ENCODE measurements at places on chromosomes 1 and 21.

GRCh38 chr1:47179988-47180563 is 9.8 kb downstream of the PDZK1IP1 start:
- no peak for DNase-seq

GRCh38 chr1:181089017-181089675 is 646 bp downstream of the IER5 start:
- no peak for DNase-seq

GRCh38 chr1:229810961-229811360 is 184.9 kb downstream of the URB2 start:
- no peak for DNase-seq

DNA sequence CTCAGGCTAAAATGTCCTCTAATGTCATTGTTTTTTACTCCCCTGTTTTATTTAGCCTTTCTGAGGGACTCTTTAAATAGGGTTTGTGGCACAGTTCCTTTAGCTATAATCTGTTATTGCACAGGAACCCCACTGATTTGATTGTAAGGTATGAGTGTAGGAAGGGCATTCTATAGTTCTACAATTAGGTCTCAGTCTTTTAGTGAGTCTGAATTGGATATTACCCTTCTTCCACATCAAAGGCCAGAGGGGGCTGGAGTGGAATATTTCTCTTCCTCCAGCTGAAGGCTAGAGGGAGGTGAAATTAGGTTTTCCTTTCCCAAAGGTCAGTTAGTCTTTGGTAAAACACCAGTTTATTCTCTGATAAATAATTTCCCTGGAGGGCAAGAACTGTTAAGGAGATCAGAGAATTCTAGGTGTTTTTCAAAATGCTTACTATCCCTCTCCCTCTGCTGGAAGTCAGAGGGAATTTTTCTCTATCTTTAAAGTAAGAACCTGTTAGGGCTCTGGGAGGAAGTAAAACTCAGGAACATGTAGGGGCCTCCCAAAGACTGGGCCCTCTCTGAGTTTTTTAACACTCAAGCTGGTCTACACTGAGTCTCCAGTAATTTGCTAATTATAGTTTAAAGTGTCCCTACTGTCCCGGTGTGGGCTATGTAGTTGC is 176.3 kb upstream of the ZNHIT6 start:
- no peak for DNase-seq

DNA sequence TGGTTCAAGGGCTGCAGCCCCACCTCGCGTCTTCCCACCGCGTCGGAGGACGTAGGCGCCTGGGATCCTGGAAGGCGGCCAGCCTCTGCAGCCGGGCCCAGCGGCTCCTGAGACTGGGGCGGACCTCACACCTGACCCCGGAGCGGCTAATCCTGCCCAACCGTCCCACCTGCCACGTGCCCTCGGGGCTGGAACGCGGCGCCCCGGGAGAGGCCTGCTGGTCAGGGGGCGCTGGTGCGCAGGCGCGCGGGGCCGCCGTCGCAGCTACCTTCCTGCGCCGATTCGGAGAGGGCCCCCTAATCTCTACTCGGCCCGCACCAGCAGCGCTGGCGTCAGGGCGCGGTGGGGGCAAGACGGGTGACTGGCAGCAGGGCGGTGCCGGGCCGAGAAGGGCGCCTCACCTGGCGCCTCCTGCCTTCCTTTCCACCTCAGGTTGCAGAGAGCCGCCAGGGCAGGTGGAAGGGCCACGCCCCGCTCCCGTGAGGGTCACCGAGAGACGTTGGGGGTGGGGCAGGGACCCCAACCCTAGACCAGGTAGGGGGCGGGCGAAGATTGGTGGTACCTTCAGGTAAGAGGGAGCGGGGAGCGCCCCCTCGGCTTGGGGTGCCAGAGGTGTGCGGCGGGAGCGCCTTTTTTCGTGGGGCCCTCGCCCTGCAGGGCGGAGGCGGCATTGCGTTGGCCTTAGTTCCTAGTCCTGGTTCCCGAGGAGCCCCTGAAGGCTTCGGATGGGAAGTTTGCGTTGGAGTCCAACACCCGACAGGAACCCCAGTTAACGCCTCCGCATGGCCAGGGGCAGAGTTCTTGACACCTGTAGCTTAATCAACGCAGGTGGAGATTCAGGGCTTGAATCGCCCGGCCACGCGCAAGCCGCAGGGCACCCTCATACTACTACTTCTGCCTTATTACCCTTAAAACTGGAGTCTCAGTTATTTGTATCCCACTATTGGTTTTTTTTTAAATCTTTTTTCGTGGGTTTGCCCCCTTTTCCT is at the start of gene TDRD5:
TDRD5 (plus strand) TSS at position 241 of the 989 bp plus-strand sequence. CDS start 784 bp downstream, outside the sequence.
- DNase-seq: peak; percentile 67

- no peak for DNase-seq
Measured at GRCh38 chr1:70893381-70893780, 154.2 kb downstream of the PTGER3 start.

- DNase-seq: no peak
Measured at GRCh38 chr1:94873520-94874351, 53.2 kb downstream of the CNN3 start.

DNA sequence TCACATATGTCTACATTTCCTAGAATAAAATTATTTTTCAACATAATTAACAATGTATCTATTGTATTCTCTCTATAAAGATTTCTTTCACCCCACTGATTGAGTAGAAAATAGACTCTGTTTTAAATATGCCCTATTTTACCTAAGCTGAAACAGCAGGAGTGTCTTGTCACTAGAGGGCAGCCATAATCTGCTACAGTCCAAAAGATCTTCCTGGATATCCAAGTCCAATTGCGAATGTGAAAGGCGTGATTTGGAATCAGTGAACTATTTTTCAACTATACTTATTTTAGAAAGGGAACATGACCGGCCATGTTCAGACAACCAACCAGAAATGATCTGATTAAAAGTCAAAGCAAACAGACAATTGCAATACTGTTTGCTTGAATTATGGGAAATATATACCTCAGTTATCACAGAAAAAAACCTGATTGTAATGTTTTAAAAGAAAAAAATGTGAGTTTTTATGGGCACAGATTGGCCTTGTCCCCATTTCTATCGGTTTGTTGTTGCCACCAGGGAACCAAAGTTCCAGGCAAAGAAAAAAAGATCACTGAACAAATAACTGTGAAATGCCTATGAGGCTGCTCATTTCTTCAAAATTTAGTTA is 1211.0 kb upstream of the ADGRL4 start:
- no peak for DNase-seq

DNA sequence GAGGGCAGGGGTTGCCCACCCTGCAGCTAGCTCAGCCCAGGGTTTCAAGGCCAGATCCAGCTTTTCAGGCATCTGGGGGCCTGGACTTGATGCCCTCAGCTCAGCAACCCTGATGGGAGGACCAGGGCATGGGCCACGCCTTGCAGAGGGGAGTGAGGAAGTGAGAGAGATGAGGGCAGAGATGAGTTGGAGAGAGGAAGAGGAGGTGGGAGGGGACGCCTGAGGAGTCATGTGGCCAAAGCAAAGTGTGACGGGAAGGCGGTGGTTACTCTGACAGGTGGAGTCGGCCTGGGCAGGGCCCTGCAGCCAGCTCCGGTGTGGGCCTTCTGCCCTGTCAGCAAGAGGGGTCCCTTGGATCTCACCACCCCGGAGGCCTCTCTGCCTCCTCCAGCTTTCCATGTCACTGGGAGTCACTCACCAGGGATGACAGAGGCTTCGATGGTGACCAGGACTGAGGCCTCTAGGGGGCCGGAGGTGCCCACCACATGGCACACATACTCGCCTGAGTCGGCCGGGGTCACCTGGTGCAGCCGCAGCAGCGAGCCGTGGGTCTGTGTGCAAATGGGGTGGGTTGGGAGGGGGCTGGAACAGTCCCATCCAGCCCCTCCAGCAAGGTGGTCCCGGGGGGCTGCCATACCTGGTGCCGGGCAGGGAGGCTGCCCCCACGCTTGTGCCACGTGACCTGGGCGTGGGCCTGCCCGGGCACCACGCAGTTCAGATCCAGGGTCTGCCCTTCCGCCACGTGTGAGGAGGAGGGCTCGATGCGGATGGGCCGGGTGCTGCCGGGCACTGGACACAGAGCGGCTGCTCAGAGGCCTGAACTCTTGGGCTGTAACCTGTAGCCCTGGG is 40.4 kb downstream of the LDLRAD2 start:
- DNase-seq: no peak

DNA sequence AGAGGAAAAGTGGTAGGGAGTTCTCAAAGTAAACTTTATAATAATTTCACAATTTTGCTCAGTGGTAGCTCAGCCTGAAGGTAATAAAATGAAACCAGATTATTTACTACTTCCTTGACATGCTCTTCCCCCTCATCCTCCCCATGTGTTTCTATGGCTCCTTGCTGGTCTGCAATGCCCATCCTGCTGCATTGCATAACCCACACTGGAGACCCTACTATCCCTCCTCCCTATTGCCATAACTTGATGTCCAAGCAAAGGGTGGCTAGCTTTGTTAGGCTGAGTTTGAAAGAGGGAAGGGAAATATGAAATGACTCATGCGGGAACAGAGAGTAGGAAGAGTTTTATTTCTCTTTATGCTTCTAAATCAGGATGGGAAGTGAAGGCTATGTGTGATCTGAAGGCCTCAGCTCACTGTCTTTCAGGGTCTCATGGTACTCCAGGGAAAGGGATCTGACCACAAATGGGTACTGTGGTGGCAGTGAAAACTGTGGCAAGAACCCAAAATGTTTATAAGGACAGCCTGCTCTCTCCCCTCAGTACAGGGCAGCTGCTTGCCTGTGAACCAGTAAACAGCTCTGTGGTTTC is 36.4 kb upstream of the HSD17B7 start:
- no peak for DNase-seq

GRCh38 chr1:16191309-16191708 is 21.1 kb downstream of the ARHGEF19 start:
- no peak for DNase-seq

DNA sequence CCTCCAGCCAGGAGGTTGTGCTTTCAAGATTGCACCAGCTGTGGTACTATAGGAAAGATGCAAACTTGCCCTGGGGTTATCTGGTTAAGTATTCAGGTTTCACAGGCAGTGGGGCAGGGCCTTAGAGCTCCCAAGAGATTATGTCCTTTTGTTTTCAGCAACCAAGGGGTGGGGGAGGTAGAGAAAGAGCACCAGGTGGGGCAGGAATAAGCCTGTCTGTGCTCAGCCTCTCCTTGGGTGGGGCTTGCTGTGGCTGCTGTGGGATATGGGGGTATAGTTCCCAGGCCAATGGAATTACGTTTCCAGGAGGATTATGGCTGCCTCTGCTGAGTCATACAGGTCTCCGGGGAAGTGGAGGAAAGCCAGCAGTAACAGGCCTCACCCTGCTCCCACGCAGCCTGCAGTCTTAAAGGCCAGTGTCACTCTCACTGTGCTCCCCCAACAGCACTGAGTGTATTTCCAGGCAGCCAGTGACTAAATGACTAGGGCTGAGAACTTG is 508.6 kb downstream of the RWDD3 start:
- DNase-seq: no peak

DNA sequence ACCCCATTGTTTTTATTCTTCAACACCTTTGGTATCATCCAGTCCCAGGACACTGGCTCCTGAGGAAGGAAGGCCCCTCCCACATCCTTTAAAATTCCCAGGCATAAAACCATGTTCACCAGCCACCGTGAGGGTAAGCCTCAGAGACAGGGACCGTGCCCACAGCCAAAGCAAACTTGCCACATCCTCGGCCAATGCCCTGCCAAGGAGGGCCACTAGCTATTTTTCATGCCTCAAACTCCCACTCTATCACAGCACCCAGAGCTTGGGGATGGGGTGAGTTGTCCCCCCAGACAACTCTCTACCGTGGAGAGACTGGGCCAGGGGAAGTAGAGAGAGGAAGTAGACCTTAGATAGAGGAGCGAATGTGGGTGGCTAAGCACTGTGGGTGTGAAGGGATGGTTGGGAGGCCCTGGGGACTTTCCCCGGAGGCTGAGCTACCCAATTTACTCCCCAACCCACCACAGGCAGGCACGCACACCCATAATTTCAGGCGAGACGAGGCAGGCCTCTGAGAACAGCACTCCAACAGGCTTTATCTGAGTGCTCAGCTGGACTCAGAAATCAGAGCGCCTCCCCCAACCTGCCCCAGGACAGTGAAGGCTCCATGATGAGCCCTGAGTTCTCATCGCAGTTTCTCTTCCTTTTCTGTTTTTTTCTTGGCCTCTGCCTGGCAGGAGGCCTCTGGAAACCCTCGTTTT is 15.9 kb upstream of the BTG2 start:
- no peak for DNase-seq

DNA sequence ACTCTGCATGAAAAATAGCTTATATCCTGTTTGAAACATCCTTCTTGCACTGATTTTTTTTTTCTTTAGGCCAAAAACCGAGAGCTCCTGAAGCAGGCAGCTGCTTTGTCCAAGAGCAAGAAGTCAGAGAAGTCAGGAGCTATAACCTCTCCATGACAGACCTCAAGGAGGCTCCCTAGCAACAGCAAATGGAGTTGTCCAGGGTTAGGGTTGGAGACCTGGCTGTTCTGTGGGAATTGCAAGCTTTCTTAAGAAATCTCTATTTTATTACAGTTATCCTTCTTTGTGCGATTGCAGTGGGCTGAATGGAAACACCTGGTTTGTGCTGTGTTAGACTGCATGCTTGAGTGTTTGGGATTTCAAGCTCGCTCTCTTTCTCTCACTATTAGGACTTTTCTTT is 12.6 kb upstream of the STX12 start:
- DNase-seq: no peak

DNA sequence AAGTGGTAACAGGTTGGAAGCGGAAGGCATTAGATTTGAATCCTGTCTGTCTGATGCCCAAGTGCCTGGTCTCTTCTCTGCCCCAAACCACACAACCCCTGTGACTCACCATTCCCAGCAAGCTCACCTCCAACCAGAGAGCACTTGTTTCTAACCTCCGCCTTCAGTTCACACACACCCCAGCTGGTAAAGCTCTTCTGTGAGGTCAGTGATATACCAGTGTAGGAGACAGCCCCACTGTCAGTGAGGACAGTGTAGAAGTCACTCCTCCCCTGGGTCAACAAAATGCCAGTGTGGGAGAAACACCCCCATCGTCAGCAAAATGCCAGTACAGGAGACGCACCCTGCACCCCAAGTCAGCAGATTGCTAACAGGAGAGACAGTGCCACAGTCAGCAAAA is 2.6 kb downstream of the RIMS3 start:
- DNase-seq: no peak

DNA sequence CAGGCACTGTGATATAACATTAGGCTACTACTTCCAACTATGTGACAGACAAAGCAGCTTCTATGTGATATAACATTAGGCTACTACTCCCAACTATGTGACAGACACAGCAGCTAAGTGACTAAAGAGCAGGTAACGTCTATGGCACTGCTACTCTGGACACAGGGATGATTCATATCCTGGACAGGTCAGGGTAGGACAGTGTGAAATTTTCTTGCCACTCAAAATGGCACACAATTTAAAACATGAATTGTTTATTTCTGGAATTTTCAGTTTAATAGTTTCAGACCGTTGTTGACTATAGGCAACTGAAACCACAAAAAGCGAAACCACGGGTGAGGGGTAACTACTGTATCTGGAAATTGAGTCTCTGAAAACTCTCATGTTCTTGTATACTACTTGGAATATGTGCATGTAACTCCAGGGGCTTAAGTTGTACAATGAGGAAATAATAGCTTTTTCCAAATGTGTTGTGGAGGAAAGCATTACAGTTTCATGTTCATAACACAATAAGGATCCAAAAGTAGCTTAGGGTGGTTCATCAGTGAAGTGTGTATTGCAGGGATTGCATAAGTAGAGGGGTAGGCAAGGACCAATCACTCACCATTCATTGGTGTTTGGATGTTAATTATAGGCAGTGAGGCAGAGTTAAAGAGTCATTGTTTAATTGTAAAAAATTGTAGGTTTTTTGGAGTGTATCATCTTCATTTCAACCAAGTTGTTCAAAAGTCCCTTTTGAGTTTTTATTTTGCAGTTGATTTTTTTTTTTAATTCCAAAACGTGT is 5.3 kb downstream of the DTL start:
- no peak for DNase-seq
